ENCODE measurements at places on chromosomes 13 and 19. TPM values are rescaled to one million over a fixed set of nuclear protein-coding genes. Genes with fewer than 3 reads are reported as not detected.

DNA sequence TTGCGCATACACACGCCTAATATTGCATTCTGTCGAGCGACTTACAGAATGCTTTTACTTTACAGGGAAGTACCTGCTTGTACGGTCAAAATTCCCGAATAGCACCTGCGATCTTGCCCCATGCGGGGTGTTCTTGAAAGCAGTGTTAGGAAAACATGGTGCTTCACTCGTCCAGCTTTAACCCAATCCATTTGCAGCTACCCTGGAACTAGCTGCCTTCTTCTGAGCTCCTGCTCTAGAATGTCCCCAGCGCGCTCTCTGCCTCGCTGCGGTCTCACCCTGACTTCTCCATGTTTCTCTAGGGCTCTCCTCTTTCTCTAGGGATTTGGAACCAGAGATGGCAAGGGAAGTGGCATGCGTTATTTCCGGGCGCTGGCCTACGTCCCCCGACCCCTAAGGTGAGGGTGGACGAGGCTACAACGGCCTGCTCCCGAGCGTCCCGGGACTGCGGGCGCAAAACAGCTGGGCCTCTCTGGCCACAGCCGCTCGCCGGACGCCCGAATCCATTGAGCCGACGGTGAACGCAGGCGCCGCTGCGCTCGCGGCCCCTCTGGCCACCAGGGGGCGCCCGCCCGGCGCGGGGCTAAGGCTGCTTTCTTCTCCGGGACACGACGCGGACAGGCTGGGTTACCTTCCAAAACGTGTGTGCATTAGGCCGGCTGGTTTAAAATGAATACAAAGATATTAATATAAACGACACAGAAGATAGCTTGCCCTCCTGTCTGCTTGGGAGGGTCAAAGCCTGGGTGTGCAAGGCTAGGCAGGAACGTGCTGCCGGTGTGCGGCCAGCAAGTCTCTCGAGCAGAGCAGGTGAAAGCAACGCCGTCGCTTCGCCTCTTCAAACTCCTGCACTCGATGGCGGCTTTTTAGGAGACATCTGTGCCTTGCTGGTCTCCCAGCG is 1.8 kb upstream of the SPRY2 start:
- peak; percentile 85 for DNase-seq

CXCL17 gene
- total RNA-seq, result 2.1 TPM

DNA sequence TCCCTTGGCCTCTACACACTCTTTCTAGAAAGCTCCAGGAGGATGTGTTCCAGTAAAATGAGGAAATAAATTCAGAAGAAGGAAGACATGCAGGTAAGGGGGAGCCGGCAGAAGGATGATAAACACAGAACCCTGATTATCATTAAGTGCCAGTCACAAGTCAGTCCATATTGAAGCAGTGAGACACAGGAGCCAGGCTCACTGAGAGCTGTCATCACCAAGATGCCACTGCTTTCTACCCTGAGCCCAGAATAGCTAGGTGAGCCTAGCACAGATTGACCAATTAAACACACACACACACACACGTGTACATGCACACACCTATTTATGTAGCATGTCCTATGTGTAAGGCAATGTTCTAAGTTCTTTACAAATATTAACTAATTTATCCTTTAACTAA is 211.4 kb upstream of the IPO5 start:
- no peak for DNase-seq

DNA sequence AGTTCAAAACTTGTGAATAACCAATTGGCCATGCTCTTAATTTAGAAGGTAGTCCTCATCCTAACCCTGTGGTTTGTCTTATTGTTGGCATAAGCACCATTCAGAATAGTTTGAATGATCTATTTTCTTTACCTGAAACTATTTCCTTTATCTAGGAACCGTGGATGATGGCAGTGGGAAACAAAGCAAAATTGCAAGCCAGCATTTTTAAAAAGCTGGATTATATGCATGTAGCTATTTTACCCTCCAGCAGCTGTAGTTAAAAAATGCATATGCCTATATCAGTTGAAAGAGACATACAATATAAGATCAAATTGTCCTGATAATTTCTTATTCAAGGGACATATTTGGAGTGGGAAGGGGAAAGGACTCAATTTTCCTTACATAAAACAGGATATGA is 19.3 kb downstream of the ZNF613 start:
- DNase-seq, result no peak

DNA sequence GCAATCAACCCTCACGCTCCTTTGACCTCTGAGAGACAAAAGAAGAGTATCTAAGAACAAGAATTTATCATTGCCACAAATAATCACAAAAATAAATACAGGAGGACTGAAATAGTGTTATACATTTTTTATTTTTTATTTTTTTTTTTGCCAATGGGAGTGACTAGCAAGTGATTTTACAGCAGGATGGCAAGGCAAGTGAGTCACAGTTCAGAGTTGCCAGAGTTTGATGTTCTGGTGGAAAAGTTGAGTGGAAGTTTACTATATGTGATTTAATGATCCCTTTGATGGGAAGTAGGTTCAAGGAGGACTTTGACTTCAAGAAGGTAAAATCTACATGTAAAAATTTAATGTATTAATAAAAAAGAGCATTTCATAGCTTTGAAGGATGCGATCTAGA is 2691.4 kb downstream of the PCDH9 start:
- no peak for DNase-seq

GRCh38 chr19:41323430-41324125 is 13.6 kb downstream of the CCDC97 start:
- no peak for DNase-seq

DNA sequence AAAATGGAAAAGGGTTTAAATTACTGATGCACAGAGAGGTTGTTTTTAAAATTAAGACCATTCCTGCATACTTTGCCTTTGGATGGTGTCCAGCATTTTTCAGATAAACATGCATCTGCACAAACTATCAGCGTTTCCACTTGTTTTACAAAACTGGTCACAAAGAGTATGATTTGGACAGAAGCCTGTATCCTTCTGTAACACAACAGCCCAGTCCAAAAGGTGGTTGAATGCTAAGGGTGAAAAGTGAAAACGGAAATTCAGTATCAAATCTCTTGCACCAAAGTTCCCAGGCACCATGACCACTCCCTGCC is 21.7 kb upstream of the DOCK9 start:
- DNase-seq, result no peak

- peak; percentile 52 for DNase-seq
Measured at GRCh38 chr19:12665281-12665573, 1.3 kb downstream of the MAN2B1 start.

NXNL1 gene
- total RNA-seq, result not detected

DNA sequence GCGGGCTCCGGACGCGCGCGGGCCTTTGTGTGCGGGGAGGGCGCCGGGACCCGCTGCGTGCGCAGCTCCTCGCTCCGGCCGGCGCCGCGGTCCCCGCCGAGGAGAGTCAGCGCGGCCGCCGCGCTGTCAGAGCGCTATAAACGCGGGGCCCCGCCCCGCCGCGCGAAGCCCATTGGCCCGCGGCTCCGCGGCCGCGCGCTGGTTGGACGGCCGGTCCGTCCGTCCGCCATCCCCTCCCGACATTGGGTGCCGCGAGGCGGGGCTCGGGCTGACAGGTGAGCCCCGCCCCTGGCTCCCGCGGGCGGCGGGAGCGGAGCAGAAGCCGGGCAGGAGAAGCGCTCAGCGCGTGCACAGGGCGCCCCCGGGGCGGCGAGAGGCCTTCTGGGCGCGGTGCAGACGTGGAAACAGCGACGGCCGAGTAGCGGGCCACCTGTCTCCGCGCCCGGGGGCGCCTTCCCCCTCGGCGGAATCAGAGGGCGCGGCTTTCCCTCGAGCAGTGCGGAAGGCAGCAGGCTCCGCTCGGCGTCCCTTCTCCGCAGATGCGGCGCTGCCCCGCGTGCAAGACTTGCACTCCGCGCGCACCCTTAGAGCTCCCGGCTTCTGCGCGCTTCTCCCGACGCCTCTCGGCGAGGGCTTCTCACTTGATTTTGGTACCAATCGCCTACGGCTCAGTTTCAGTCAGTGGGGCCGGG is at the start of gene EFNB2:
Gene EFNB2, minus strand, starts transcription at position 111 of the 692 bp plus-strand sequence. CDS start 698 bp downstream, outside the sequence.
- peak; percentile 92 for DNase-seq

DNA sequence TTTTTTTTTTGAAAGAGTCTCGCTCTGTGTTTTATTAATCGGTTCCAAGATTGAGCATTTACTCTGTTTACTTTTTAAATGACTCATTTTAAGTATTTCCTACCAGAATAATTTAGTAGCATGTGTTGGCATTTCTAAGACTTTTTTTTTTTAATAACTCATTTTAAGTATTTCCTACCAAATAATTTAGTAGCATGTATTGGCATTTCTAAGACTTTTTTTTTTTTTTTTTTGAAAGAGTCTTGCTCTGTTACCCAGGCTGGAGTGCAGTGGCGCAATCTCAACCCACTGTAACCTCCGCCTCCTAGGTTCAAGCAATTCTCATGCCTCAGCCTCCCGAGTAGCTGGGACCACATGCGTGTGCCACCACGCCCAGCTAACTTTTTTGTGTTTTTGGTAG is 13.1 kb downstream of the SETDB2 start:
- no peak for DNase-seq

- DNase-seq, result no peak
Measured at GRCh38 chr13:22144806-22145205, 473.9 kb downstream of the FGF9 start.

NCCRP1 gene
- 0.17 TPM for total RNA-seq

COL5A3 gene
- total RNA-seq, result 5.9 TPM

KPNA3 gene
- 31.5 TPM for total RNA-seq

GRCh38 chr19:56973713-56974555 is 133.4 kb upstream of the PEG3 start:
- DNase-seq, result no peak

UPK1A gene
- 0.89 TPM for total RNA-seq

GRCh38 chr19:42178791-42179674 is 38.4 kb downstream of the DEDD2 start:
- DNase-seq, result no peak

GRCh38 chr13:93224535-93224934 is 2.1 kb upstream of the GPC6 start:
- no peak for DNase-seq

CEACAM3 gene
- total RNA-seq, result 0.78 TPM
